ENCODE measurements at places on chromosomes 4 and X.

GRCh38 chrX:135331525-135331924, 22.2 kb downstream of the ETDC start:
- no peak for DNase-seq

- DNase-seq: no peak
These were observed 254.3 kb downstream of the PACRGL start for GRCh38 chr4:20954541-20954940.

DNA sequence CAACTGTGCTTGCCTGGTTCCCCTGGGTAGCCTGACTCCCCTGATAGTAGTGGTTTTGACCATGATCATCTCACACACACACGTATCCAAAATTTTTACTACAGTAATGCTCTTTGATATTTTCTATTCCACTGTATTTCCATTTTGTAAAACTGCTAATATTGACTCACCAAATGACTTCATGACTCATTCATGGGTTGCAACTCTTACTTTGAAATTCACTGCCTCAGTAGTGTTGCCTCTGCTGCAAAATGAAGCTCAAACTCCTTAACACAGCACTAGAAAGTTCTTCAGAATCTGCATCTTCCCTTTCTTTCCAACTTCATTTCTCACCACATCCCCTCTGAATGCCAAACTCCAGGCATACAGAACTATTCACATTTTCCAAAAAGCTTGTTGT, 20.3 kb downstream of the QRFPR start:
- DNase-seq: no peak

GRCh38 chrX:142999199-142999701, 26.5 kb upstream of the SPANXN4 start:
- DNase-seq: no peak

- DNase-seq: no peak
These were observed 27.6 kb downstream of the USP53 start for GRCh38 chr4:119240128-119240527.

GRCh38 chr4:114277690-114278089, 298.2 kb upstream of the ARSJ start:
- DNase-seq: no peak

DNA sequence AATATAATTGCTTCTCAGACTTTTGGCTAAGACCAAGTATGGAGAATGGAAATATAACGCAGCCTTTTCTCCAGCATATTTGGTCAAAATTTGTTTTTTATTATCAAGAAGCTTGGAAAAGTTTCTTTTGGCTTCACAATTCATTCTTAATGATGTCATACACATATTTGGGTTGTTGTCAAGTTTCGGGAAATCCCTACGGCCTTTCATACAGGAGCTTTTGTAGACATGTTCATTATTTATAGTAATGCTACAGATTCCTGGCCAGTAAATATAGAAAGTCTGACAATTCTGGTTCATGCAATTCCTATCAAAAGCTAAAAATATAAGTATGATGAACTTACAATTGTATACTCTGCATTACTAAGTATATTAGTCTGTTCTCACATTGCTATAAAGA, 112.9 kb downstream of the IRF2 start:
- DNase-seq: no peak

- DNase-seq: no peak
These were observed 168.9 kb downstream of the HS3ST1 start for GRCh38 chr4:11259837-11260236.
